Adrenal gland (tissue), 19 donors: ENCODE measurements at places on chromosomes 5 and 9.

DNA sequence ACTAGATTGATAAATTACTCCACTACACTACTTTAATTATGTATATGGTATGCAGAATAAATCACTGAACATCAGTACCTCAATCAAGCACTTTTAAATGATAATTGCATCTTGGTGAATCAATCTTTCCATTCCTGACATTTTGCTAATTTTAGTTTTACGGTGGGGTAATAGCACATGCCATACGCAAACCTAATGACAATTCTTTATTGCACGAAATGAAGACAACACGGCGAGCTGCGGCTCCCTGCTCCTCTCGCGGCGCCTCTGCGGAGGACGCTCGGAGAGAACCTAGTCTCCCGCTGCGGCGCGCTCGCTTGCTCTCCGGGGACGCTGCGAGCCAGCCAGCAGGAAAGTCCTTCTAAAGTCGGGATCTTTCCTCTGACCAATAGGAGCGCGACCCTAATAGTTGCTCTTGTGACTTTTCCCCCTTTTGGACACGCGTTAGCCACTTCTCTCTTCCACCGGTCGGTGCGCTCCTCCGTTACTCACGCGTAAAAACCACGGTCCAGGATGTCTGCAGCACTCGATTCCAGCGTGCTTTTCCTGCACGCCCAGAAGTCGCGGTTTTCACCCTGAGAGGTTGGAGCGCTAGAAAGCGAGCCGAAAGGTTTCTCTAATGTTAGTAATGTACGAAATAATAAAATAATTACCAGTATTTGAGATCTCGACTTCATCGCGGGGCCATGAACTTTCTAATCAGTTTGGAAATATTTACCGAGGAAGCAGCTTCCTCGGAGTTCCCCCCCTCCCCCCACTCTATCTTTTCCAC lies 1.0 kb upstream of the MEF2C start:
- H3K27ac ChIP-seq: peak overlapping the region; percentile 94
- peak; percentile 71 for DNase-seq
- no peaks in the 10 kb centered on the region for H3K36me3 ChIP-seq
- H3K4me1 ChIP-seq: peaks cover 45% of the 10 kb centered on the region
- peak overlapping the region; percentile 93 for H3K4me3 ChIP-seq

DNA sequence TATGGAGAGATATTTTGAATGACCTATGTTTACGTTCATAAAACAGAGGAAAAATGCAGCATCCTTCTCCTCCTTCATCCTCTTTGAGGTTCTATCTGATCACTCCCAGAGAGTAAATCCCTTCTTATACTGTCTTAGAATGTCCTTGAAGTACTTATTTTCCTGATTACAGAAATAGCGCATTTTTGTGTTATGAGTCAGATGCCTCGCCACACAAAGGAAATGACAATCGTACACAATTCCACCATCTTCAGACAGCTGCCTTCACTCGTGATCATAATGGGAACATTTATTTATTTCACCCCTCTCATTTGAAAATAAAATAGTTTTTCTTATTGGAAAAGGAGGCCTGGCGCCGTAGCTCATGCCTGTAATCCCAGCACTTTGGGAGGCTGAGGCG lies 2.4 kb upstream of the GLT6D1 start:
- no peak for DNase-seq
- H3K27ac ChIP-seq: no peak overlapping the region
- no peaks in the 10 kb centered on the region for H3K36me3 ChIP-seq
- no peaks in the 10 kb centered on the region for H3K4me1 ChIP-seq

GRCh38 chr5:54615381-54615780 lies 97.8 kb downstream of the SNX18 start:
- no peak overlapping the region for H3K4me3 ChIP-seq
- H3K27ac ChIP-seq: no peak overlapping the region
- H3K36me3 ChIP-seq: no peaks in the 10 kb centered on the region

- H3K4me3 ChIP-seq: no peak overlapping the region
- peaks cover 8% of the 10 kb centered on the region for H3K27me3 ChIP-seq
- no peaks in the 10 kb centered on the region for H3K36me3 ChIP-seq
- peaks cover 31% of the 10 kb centered on the region for H3K4me1 ChIP-seq
- DNase-seq: no peak
- H3K27ac ChIP-seq: no peak overlapping the region
Observed at GRCh38 chr9:35903049-35903448, 3.0 kb upstream of the HRCT1 start.

GRCh38 chr5:130706696-130707095 lies 458.4 kb downstream of the HINT1 start:
- H3K36me3 ChIP-seq: no peaks in the 10 kb centered on the region
- no peak overlapping the region for H3K27ac ChIP-seq
- H3K4me3 ChIP-seq: no peak overlapping the region
